ENCODE measurements at places on chromosomes 3 and 15.
A peak's percentile ranks its signal among the peaks of the same experiment; 100 is the strongest.

DNA sequence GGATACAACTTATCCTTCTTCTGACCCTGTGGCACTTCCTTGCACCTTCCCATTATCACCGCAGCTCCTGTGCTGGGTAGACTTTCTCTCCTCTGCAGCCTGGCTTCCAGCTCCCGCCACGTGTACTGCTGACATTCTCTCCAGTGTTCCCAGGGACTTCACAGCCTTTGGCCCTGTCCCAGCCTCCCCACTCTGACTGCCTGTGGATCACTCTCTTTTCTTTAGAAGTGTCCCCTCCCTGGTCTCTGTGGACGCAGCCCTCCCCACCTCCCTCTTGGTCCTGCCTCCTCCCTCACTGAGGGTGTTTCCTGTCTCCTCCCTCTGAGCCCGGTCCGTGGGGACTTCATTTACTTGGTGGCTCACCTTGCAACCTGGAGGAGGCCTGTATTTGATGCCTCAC is 17.4 kb downstream of the PDIA5 start:
- no peak for DNase-seq

- DNase-seq: no peak
Observed at GRCh38 chr15:59933607-59934006, 70.5 kb upstream of the FOXB1 start.

GRCh38 chr15:59295261-59296001 is 77.2 kb downstream of the MYO1E start:
- peak; percentile 69 for DNase-seq

DNA sequence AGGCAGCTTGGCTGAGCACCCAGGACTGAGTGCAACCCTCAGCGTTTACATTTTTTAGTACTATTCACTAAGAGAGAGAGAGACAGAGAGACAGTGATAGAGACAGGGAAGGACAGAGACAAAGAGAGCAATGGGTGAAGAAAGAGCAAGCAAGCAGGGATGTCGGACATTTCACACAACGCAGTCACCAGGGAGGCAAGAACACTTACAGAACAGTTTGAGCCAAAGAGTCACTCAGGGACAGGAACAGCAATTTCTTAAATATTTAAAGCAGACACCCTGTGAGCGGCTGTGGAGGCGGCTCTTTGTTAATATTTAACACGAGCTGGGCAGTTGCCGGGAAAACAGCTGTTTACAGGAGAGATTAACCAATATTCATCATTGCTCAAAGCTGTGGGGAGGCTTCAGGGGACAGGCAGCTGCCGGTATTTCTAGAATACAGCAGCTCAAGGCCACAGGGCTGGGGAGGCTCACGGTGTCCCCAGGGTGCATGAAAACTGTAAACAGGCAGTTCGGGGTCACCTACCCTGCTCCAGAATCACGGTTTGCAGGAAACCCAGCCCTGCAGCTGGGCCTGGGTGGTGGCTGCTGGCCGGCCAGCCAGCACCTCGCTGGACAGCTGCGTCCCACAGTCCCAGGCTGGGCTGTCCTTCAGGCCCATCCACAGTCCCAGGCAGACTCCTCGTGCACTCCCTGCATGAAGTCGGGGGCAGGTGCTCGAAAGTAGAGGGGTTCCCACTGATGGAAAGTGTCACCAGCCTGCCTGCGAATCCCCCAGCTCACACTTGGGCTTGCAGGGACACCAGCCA is 38.8 kb upstream of the PCSK6 start:
- DNase-seq: no peak

DNA sequence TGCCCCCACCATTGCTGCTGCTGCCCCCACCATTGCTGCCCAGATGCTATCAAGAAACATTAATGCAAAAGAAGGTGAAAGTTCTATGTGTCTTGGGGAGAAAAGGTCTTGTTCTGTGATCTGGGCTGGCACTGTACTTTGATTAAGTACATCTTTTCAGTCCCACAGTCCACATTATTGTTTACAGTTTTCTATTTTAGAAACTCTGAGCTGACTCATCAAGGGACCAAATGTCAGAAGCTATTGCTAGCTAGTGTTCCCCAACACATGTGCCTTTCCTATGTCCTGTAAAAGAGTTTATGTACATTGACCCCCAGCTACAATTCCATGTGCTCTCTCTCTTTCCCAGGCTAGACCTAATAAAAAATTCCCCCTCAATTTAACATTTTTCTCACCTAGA is 264.7 kb upstream of the NECTIN3 start:
- no peak for DNase-seq

DNA sequence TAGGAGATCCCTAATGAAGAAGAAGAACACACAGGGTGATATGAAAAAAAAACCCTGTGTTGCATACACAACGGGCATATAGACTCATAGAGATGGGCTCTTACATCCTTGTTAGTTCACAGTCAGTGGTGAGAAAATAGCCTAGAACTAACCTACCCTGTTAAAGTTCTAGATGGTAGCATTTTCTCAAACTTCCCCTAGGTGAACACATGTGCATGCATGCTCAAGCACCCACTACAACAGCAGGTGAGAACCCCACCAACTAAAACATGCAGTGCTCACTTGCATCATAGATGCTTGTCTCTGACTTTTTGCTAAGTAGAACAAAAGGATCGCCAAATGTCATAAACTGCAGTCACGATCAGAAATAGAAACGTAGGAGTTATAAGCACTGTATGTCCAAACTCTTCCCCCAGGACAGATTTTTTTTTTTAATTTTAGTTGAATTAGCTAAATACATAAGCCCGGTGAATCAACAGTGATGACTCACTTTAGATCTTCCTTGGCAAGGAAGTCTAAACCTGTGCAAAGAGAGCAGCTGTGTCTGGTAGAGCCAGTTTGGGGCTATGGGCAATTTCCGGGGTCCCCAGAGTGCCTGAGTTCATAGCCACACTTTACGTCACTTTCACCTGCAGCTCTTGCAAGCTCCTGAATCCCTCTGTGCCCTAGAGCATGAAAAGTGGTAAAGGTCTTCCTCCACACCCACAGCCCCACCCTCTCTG is 96.2 kb upstream of the SEMA6D start:
- DNase-seq: no peak

- DNase-seq: no peak
Observed at GRCh38 chr3:133562376-133562775, 11.1 kb upstream of the CDV3 start.

DNA sequence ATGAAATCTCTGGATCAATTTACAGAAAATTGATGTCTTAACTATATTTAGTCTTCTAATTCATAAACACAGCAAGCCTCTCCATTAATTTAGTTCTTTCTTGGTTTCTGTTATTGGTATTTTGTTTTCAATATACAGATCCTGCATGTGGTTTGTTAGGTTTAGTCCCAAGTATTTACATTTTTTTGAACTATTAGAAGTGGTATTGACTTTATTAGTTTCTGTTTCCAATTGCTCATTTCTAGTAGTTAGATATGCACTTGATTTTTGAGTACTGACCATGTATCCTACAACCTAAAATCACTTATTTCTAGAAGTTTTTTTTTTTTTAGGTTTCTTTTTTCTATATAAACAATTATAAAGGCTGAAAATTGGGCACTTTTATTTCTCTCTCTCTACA is 335.9 kb downstream of the CHST2 start:
- no peak for DNase-seq

DNA sequence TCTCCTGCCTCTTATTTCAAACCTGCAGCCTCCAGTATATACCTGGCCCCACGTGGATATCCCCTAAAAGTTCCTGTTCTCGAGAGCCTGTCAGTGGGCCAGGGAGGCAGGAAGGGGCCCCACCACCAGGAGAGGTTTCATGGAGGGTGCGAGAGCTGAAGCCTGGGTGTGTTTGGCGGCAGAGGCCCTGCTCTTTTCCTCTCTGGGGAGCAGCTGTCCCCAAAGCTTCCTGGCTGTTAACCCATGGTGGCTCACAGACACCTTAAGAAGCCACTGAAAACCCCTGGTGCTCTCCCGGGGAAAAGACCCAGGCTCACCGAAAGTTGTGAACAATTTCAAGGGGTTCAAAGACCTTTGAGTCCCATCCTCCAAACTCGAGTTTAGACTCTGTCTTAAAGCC is 1.1 kb downstream of the PRRT3 start:
- DNase-seq: no peak

DNA sequence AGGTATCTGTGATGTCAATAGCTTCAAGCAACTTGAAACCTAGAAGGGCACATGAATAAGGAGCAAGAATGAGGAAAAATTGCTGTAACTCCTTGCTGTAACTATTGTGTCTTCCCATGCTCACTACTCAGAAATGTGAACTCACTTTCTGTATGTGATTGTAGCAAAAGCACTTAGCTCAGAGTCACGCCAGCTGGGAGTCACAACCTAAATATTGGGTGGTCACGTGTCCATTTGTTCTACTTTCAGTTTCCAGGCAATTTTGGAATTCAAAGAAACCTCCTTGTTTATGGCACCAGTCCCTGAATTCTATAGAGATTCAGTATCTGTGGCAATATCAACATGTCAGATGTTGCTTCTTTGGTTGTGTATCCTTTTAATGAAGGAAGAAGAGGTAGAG is 241.6 kb upstream of the AZI2 start:
- no peak for DNase-seq

DNA sequence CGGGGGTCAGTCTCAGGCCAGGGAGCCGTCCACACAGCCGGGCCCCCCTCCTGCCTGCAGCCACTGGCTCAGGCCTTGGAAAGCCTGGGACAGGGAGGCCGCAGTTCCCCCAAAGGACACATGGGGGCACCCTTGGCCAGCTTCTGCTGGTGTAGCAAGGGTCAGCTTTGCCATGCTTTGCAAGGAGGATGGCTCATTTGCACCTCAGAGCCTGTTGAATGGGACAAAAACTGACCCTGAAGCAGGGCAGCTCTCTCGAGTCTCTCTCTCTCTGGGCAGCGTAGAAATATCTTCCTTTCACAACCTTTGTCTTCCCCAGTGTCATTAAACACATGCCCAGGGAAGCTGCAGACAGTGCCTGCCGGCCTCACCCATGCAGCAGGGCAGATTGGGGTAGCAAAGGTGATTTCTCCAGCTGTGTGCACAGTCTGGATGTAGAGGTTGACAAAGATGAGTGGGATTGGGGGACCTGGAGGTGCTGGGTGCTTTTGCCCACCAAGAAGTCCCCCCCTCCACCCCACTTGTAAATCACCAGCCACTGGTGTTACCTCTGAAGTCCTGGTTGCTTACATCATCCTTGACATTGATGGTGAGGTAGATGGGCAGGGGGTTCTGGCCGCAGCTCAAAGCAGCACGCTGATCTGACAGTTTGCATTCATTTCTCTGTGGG is 17.4 kb upstream of the EHD4 start:
- DNase-seq: peak; percentile 65

- DNase-seq: no peak
Observed at GRCh38 chr3:39978308-39978707, 168.9 kb downstream of the MYRIP start.

GRCh38 chr3:29373131-29373680 is 92.3 kb downstream of the RBMS3 start:
- DNase-seq: no peak

DNA sequence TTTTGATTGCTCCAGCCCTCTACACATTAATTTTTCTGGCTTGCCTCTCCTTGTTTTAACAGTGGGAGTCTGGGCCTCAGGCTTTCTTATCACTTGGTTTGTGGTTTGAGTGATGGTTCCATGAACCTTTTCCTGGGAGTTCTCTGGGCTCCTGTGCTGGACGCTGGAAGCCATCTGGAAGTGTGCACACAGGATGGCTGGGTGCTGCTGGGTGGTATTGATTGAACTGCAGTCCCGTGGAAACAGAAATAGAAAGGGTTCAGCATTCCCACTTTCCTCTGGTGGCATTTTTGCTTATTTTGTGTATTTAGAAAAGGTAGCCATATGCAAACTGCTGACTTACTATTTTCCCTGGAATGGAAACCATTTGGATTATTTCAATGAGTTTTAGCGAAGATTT is 25.6 kb downstream of the MITF start:
- DNase-seq: no peak

GRCh38 chr3:71395470-71395869 is 188.1 kb downstream of the FOXP1 start:
- DNase-seq: no peak

GRCh38 chr15:66882251-66883020 is 180.4 kb downstream of the SMAD6 start:
- no peak for DNase-seq

DNA sequence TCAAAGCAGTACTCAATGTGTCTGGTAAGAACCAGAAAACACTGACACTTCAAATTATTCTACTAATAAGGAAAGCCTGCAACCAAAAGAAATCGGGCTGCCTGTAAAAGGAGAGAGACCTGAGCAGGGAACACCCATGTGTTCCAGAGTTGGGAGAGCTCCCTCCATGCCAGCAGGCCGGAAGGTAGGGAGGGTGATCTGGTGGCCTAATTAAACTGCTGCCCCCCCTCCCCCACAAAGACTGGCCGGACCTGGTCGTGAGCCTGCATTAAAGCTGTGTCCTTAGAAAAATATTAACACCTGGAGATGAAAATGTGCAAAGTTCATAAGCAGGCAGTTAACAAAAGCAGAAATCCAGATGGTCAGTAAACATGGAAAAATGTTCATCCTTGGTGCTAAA is 170.6 kb upstream of the BHLHE40 start:
- no peak for DNase-seq

- DNase-seq: no peak
Observed at GRCh38 chr3:60916546-60916945, 334.7 kb downstream of the FHIT start.

DNA sequence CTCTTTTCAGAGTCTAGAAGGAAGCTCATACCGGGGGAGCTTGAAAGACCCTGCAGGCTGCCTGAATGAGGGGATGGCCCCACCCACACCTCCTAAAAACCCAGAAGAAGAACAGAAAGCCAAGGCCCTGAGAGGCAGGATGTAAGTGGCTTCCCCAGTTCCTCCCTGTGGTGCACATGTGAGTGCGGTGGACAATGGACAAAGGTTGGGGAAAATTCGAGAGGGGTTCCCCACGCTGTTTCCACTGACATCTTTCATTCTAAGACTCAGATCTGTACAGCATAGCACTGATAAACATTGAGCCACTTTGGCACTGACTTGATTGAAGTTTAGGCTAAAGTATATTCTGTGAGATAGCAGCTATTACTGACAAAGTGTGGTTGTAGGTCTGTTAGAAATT is 79.5 kb upstream of the UMPS start:
- no peak for DNase-seq

- no peak for DNase-seq
Observed at GRCh38 chr3:184378651-184379357, 797 bp upstream of the THPO start.

- peak; percentile 64 for DNase-seq
Observed at GRCh38 chr15:74136814-74137536, 6.6 kb downstream of the ISLR2 start.

DNA sequence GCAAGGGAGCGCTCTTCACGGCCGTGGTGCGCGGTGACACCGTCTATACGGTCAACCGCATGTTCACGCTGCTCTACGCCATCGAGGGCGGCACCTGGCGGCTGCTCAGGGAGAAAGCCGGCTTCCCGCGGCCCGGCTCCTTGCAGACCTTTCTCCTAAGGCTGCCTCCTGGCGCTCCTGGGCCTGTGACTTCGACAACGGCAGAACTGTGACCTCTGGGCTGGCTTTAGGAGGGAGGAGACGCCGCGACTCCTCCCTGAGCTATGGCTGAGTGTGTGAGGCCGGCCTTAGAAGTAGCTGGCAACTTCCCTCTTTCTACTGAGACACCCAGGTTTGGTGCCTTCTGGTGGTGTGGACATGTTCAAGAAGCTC is 1.4 kb downstream of the KBTBD13 start:
- no peak for DNase-seq
